ENCODE measurements at places on chromosomes 7 and 10.

GRCh38 chr10:52486840-52487611 lies 172.9 kb downstream of the DKK1 start:
- DNase-seq = no peak

GRCh38 chr10:1381339-1381738 lies 325.2 kb downstream of the WDR37 start:
- no peak for DNase-seq

DNA sequence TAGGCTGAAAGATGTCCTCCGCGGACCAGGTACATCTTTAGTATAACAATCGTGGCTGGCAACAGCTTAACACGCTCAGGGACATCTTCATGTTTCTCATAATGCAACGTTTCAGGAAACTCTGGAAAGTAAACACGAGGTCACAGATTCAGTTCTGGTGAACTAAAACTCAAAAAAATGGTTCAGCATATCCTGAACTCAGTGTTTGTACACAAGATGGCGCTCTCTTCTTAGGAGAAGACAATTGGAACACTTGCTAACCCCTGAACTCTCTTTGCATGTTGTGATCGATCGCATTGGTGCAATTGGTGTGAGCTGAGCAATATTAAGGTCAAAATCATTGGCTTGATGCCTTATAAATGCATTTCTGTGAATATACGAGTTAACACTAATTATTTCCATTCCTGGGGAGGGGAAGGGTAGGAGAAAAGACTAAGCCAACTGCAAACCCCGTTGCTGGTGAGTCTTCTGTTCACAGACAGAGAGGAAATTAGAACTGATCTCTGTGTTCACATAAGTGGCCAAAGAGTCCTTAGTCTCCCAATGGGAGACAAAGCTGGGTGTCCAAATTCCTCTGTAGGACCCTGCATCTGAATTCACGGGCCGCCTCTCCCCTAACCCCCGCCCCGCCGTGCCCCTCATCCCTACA lies 52.6 kb upstream of the FAM180A start:
- peak; percentile 22 for DNase-seq

DNA sequence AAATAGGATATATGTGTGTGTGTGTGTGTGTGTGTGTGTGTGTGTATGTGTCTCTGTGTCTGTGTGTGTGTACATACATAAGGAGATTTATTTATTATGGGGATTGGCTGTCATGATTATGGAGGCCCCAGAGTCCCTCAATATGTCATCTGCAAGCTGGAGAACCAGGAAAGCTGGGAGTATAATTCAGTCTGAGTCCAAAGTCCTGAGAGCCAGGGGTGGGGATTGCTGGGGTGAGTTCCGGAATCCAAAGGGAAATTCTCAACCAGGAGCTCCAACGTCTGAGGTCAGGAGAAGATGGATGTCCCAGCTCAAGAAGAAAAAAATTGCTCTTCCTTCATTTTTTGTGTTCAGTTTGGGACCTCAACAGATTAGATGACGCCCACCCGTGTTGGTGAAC lies 50.7 kb upstream of the PLPP4 start:
- no peak for DNase-seq

GRCh38 chr7:2666588-2667250 lies 21.3 kb upstream of the AMZ1 start:
- no peak for DNase-seq

DNA sequence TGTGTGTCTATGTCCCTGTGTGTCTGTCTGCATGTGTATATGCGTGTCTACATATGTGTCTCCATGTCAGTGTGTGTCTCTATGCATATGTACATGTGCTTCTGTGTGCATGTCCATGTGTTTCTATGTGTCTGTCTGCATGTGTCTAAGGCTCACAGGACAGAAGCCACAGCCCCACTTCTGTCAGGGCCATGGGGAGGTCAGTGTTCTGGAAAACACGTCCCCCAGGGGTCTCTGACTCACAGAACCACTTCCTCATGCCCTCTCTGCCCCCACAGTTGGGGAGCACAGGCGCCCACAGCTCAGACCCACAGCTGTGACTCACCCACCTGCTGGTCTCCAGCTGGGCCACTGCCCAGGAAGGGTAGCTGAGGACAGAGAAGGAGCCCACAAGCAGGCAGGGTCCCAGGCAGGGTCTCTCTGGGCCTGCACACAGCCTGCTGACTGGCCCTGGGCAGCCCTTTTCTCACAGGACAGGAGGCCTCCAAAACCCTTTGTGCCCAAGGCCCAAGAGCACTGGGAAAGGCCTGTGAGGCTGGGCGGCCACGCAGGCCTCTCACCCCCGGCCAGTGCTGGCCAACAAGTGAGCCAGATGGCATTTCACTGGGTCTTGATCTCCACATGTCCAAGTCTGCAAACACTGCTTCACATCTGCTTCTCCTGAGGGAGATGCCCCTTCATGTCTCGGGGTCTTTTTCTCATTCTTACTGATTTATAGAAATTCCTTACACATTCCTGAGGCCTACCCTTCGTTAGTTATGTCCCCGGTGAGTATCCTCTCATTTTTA lies 102.9 kb upstream of the FAM20C start:
- DNase-seq = peak; percentile 41

- peak; percentile 11 for DNase-seq
These were observed 5.8 kb upstream of the PDCD4 start for GRCh38 chr10:110865809-110866482.

DNA sequence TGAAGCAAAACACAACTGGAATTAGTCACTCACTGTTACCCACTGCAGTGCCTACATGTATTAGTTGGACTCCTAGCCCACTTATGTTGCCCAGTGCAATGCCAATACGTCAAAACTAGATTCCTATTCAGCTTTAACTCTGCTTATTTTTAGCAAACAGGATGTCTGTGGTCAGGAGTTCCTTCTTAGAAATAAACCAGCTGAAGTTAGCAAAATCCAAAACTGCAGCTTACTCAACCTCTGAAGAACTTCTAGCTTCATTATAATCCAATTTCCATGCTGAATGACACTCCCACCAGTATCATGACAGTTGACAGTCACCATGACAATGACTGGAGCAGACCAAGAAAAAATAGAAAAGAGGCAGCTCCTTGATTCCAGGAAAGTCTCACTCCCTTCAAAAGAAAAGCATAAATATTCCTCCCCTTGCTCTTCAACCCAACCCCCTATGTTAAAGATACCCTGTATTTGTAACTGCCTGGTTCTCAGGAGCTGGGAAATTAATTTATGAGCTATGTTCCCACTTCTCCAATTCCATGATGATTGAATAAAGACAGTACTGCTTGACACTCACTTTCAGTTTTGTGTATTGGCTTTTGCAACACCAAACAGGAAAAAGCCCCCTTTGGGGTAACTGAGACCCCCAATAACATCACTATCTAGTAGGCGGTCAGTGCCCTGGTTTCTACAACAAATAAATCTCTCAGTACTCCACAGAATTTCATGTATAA lies 327.4 kb downstream of the SORCS1 start:
- DNase-seq = no peak

DNA sequence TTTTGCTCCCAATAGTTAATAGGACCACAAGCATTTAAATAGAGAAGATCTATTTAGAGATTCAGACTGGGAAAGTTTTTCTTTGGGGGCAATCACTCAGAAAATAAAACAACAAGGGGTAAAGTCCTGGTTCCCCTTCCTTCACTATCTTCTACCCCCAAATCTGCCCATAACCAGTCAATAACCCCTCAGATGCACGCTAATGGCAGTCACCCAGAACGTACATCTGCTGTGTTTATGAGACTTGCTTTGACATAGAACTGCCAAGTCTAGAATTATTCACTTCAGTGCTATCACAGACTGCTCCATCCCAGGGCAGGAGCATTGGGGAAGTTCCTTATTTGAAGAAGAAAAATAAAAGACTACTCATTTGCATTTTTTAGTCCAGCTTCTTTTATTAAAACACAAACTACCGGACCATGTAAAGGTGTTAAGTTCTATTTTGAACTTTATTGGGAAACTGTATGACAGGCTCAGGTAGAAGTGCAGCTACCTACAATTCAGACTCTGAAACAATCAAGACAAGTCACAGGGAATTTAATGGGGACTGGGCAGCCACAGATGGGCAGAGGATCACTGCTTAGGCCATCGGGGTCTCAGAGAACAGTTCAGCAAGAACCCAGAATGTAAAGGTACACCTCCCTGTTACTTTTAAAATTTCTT lies 38.4 kb downstream of the ANK3 start:
- DNase-seq = no peak

DNA sequence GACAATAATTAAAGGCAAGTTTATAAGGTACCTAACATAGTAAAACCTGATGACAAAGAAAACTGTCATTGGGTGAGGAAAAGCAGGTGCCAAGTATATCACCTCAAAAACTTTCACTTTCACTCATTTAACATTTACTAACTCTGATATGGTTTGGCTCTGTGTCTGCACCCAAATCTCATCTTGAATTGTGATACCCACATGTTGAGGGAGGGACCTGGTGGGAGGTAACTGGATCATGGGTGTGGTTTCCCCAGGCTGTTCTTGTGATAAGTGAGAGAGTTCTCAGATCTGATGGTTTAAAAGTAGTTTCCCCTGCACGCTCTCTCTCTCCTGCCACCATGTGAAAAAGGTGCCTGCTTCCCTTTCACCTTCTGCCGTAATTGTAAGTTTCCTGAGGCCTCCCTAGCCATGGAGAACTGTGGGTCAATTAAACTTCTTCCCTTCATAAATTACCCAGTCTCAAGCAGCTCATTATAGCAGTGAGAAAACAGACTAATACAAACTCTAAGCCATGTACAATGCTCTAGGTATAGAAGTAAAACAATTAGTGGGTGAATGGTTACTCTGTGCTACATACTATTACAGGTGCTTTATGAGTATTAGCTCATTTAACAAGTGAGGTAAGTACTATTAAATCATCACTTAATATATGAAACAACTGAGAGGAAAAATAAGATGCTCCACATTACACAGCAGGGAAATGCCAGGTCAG lies 199.0 kb downstream of the CHCHD3 start:
- DNase-seq = no peak

DNA sequence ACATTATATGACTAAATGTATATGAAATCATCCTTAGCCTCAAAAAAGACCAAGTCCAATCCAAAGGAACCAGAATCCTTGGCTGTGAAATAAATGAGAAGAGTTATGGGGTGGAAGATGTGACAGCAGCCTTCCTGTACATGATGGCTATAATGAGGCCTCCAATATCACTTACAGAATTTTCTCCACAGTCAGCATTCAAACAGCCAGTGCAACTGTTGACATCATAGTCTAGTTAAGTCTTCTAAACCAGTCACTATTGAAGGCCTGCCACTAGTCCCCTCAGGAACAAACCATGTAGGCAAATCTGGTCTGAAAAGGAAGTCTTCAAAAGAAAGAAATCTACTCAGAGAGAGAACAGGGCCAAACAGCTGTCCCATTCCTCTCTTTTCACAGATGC lies 219.5 kb upstream of the CCDC6 start:
- DNase-seq = no peak

- DNase-seq = no peak
These were observed 945 bp downstream of the ADO start for GRCh38 chr10:62805231-62806099.

Measured in GF-D8 (cell line).